ENCODE measurements at places on chromosomes 12 and 14.

GRCh38 chr12:78028426-78028825 lies 197.7 kb downstream of the NAV3 start:
- DNase-seq: no peak

DNA sequence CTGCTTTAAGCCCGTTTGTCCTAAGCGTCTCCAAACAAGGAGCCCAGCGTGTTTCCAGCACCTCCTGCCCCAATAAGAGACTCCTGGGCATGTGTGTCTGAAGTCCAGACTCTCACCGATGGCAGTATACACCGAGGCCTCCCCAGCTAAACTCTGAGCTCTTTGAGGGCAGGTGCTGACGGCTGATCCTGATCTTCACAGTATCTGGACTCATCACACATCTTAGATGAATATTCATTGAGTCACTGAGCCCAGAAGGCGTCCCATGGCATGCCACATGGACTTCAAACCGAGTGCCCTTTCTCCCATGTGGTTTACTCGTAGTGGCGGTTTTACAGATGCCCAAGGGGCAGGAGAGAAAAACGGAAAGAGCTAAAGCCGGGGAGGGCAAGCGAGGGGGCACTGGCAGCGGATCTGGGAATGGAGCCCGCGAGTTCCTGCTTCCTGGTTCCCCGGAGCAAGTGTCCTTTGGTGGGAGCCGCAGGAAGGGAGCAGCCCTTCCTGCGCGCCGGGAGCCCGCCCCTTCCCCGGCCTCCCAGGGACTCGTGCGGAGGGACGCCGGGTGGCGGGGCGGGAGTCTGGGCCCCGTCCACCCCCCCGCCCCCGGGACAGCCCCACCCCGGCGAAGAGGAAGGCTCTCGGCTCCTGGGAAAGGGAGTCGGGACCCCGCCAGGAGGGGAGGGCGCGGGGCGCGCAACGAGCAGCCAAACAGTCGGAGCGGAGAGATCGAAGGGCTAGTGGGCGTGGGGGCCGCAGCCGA lies 585 bp upstream of the TEAD4 start:
- peak; percentile 42 for DNase-seq

DNA sequence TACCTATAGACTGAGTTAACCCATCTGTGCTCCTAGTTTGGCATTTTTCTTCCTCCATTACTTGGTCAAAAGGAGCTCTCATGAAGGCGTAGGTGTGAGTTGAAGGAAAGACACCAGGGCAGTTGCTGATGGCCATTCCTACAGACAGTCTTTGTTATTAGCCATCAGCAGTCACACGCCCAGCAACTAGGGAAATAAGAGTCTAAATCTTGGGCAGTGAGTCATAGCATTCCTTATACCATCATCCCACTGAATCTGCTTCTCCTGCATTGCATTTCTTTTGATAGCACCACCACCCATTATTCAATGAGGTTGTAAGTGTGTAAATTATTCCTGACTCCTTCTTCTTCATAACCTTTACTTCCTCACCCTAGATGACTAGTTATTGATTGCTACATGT lies 150.9 kb upstream of the IGF1 start:
- peak; percentile 58 for DNase-seq

- DNase-seq: no peak
Observed at GRCh38 chr12:62003226-62003625, 257.0 kb upstream of the USP15 start.

DNA sequence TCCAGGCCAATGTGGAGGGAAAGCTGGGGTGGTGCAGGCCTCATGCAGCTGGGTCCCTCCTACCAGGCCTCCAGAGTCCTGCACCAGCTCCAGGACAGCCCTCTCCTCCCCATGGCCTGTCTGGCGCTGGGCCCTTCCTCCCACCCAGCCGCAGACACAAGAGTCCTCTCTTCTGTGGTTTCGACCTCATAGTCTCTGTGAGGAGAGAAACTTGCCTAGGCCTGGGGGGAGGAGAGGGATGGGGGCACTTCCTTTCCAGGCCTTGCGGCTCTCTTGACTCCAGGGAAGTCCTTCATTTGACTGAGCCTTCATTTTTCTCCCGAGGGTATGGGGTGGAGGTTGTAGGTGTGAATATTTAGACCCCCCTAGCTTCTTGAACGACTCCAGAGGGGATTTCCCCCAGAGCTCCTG lies 2.3 kb downstream of the MMP14 start:
- no peak for DNase-seq

- DNase-seq: no peak
Observed at GRCh38 chr14:25349269-25349668, 299.3 kb upstream of the STXBP6 start.

DNA sequence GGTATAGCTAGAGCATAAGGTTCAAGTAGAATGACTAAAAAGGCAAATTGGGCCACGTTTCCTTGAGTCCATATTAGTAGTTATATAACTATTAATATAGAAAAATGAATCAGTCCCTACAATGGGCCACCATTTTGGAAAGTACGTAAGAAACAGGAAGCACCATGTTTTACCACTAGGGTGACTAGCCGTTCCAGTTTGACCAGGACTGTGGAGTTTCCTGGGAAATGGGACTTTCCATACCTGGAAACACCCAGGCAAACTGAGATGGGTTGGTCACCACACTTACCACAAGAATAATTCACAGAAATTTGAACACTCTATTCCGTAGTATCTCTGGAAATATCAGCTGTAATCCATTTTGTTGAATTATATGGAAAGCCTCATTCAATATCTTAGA lies 2.1 kb upstream of the MAGOHB start:
- DNase-seq: no peak

DNA sequence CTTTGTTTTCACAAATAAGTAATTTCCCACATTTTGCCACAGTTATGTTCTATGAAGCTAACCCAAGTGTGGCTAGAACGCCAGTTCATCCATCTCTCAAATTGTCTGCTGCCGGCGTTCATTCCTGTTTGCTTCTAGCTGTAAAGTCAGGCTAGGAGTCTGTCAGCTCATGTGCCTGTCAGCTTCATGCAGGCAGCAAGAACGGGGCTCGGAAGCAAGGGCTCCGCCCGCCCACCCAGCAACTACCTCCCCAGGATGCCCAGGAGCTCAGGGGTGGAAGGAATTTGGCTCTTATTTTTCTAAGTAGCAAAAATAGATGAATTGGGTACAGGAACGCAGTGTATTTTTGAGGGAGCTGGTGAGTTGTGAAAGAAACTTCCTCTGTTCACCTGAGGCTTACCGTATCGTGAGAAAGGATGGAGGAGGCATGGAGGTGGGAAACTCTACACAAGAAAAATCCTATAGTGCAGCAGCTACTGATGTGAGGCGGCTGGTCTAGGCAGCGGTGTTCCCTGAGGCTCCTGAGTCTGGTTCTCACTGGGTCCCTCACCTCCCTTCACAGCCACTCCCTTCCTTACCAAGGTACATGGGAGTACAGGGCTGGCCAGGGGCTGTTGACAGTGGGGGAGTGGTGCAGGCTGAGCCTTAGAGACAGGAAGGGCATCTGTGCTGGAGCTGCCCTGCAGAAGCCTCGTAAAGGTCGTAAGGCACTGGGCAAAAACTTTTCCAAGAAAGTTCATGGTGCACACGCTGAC lies 54.5 kb upstream of the AMN start:
- DNase-seq: no peak

DNA sequence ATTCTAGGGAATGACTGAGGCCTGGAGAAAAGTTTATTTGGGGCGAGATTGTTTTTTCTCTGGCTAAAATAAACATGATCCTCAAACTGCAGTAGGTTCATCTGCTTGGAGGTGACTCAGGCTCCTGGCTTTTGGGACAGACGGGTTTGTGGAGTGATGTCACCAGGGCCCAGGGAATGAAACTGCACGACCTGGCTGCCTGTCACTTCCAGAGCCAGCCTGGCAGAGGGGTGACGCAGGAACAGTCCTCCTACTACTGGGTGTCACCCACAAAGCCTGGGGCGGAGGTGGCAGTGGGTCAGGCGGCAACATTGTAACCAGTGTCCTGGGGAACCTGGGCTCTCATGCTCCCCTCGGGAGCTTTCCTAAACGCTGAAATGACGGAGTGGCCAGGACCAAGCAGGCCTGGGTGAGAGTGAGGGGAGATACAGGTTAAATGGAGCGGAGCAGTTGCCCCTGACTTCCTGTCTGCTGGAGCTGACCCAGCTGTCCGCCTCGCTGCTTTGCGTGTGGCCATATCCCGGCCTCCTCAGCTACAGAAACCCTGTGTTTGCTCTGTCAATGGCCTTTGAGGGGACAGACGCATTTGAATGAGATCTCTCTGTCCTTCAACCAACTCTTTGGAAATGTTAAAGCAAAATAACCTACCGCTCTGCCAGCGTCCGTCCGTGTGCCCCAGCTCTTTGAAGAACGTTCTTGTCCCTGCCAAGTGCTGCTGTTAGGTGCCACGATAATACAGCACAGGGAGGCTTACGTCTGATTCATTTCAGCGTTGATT lies 6.5 kb downstream of the HIP1R start:
- peak; percentile 64 for DNase-seq

- DNase-seq: no peak
Observed at GRCh38 chr12:76503957-76504356, 55.6 kb downstream of the OSBPL8 start.

DNA sequence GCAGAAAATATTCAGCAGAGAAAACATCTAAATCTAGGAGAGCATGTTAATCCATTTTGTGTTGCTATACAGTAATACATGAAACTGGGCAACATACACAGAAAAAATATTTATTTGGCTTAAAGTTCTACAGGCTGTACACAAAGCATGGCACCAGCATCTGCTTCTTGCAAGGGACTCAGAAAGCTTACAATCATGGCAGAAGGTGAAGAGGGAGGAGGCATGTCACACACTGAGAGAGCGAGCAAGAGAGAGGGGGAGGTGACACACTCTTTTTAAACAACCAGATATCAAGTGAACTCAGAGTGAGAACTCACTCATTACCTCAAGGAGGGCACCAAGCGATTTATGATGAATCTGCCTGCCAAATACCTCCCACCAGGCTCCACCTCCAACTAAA lies 94.2 kb upstream of the CNOT2 start:
- DNase-seq: no peak

- no peak for DNase-seq
Observed at GRCh38 chr12:90305379-90305778, 596.7 kb upstream of the ATP2B1 start.

DNA sequence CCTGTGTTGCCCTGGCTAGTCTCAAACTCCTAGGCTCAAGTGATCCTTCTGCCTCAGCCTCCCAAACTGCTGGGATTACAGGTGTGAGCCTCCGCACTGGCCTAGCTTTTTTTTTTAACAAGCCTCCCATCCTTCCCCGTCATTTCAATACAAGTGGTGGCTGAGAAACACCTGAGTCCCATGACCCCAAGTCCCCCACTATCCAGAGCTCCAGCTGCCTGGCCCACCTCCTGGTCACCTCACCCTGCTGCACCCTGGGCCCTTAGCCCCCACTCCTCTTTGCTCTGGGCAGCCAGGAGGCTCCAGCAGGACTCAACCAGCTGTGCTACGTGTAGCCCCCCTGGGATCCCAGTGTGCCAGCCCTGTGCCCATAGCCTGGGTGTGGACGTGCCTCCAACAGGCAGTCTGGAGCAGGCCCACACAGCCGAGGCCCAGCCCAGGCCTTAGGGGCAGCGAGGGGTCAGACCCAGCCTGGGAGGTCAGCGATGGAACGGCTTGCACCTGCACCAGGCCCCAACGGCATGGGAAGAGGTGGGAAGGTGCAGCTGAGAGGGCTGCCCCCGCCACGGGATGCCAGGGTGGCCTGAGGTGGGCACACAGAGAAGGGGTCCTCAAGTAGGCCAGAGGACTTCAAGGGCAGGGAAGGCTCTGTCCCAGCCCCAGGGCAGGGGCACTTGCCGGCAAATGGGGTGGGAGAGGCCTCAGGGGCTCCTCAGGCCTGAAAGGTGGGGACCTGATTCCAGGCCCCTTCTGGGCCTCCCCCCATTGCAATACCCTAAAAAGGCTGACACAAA lies 6.5 kb downstream of the AHNAK2 start:
- no peak for DNase-seq

DNA sequence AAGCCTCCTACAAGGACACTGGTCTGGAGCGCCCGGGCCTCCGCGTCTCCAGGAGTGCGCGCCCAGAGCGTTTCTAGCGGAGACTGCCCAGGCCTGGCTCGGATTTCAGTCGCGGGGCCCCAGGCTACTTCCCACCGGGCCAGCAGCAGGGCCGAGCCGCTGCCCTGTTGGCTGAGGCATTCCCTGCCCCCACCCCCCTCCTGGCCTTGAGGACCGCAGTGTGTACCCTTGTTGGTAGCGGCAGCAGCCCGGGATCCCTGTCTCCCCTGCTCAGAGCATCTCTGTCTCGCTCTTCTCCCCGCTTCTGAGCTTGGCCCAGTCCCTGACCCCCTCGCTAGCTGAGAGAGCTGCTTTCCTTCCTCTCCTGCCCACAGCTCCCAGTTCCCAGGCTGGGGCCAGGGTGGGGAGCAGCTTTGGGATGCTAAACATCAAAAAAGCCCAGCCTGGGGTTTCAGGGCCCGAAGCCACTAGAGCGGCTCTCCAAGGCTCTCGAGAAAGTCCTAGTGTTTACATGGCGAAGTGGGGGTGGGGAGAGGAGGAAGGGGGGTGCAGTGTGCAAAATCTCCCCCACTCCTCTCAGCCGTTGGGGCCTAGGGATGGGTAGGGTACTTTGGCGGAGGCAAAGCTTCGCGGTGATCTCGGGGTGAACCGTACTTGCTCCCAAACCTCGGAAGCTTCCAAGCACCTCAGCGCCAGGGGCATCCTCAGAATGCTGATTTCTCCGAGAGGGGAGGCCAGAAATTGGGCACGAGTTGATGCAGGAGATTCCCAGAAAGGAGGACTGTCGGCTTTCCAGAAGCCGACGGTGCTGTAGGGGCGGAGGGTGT lies 6.4 kb downstream of the NKX2-1 start:
- DNase-seq: no peak

- no peak for DNase-seq
Observed at GRCh38 chr14:55074662-55075061, 23.2 kb downstream of the MAPK1IP1L start.

DNA sequence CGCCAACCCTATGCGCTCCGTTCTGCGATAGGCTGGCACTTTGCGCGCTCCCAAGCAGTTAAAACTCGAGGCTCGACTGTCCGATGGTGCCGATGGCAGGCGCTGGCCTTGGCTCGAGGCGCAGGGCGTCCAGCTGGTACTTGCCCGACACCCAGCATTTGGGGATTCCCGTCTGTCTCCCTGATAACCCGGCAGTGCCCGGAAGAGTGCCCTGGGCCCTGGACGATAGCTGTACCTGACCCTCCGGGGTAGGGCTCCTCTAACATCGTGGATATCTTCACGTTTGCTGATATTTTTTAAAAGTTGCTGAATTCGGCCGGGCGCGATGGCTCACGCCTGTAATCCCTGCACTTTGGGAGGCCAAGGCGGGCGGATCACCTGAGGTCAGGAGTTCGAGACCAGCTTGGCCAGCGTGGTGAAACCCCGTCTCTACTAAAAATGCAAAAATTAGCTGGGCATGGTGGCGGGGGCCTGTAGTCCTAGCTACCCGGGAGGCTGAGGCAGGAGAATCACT lies 908 bp upstream of the WIF1 start:
- DNase-seq: no peak

- DNase-seq: no peak
Observed at GRCh38 chr14:103730490-103731035, 15.0 kb downstream of the ZFYVE21 start.

GRCh38 chr12:107167756-107168155 lies 74.4 kb upstream of the CRY1 start:
- no peak for DNase-seq

- no peak for DNase-seq
Observed at GRCh38 chr12:75479963-75480461, 543 bp upstream of the GLIPR1 start.

- DNase-seq: peak; percentile 92
Observed at GRCh38 chr14:94373708-94374107, 14.7 kb downstream of the SERPINA1 start.

Measured in GM04504 (cell line).